Left ventricle myocardium inferior (tissue), 1 donor: ENCODE measurements at places on chromosomes 13 and 19.

GRCh38 chr13:113784645-113785024 lies 25.6 kb downstream of the TMEM255B start:
- no peak for DNase-seq

GRCh38 chr19:38273499-38273898 lies 9.1 kb downstream of the SPINT2 start:
- no peak for DNase-seq

DNA sequence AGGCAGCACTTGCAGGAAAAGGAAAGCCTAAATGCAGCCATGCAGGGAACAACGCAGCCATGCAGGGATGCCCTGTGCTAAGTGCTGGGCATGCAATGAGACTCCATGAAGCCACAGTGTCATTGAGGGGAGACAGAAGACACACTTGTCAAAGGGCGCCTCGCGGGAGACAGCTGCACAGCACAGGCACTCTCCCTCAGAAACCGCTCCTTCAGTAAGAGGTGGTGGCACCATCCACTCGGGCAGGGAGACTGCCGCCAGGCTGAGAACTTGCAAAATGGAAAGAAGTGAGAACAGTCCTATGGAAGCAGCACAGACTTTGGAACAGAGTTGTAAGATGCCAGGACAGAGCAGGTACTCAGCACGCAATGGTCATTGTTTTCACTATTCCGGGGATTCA lies 51.1 kb downstream of the GGACT start:
- DNase-seq: no peak

GRCh38 chr19:32287811-32288227 lies 57.6 kb upstream of the ZNF507 start:
- DNase-seq: peak; percentile 72

GRCh38 chr13:109642358-109642757 lies 144.0 kb downstream of the IRS2 start:
- no peak for DNase-seq

DNA sequence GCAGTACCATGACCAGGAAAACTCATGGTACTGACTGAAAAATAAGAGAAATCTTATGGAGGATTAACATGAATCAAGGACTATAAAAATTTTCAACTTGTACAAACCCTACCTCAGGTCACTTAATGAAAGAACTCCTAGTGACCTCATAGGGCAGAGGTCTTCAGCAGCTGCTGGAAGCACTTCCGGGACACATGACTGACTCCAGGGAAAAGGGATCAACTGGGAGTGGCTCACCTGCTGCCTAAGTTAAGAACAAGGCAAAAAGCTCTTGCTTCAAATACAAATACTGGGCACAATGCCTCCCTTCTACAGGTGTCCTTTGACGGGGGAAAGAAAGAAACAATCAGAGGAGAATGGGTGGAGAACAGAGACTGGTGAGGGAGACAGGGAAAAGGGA lies 18.6 kb downstream of the DOCK9 start:
- no peak for DNase-seq

GRCh38 chr19:12782174-12782423 lies 6.7 kb upstream of the HOOK2 start:
- DNase-seq: no peak

GRCh38 chr13:91158017-91158395 lies 189.5 kb upstream of the MIR17HG start:
- DNase-seq: no peak

- DNase-seq: no peak
Measured at GRCh38 chr13:78631077-78631476, 27.7 kb upstream of the POU4F1 start.

GRCh38 chr19:10749435-10750384 lies 31.8 kb downstream of the DNM2 start:
- no peak for DNase-seq

GRCh38 chr19:42311657-42312056 lies 1.5 kb upstream of the TMEM145 start:
- DNase-seq: no peak

- DNase-seq: no peak
Measured at GRCh38 chr19:38676023-38676877, 28.8 kb downstream of the ACTN4 start.

DNA sequence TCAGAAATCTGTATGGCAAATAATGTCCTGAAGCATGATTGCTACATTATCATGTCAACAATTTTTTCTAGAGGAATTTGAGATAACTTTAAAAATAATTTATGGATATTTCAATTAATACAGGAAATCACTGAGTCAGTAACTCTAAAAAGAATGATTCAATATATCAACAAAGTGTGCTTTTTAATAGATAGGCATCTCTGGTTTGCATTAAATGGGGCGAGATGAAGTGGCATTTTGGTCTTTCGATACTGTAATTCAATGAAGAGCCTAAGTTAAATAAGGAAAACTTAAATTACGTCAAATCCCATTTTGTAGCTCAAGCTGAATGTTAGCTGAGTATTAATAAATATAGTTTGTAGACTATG lies 342.8 kb downstream of the DACH1 start:
- DNase-seq: no peak

- no peak for DNase-seq
Measured at GRCh38 chr19:2495651-2496316, 19.9 kb downstream of the GADD45B start.

GRCh38 chr13:71056581-71056980 lies 810.4 kb downstream of the DACH1 start:
- DNase-seq: no peak

DNA sequence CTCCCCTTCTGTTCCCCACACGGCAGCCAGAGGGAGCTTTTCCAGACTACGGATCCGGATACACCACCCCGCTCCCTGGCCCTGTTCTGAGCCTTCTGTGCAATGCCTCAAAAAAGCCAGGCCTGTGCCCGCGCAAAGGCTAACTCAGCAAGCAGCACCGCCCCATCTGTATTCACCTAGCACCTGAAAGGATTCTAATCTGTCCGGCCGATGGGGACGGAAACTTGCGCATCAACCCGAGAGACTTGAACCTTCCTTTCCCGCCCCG lies 589 bp downstream of the ZBTB45 start:
- DNase-seq: peak; percentile 58

DNA sequence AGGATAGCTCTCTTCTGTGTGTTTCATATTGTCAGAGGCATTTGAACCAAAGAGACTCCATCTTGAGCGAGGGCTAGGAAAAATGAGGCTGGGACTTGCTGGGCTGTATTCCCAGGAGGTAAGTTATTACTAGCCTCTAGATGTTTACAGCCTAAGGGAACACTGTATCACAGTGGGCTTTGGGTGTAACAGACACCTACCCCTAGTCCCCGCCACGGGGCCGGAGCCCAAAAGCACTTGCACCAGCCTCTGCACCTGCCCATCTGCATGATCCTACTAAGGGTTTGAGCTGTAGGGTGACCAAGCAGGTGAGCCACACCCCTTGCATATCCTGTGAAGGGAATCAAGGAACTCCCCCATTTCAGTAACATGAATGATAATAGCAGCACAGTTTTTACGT lies 1972.2 kb downstream of the OLFM4 start:
- DNase-seq: no peak

- no peak for DNase-seq
Measured at GRCh38 chr19:2288338-2288817, 6.4 kb upstream of the PEAK3 start.

- no peak for DNase-seq
Measured at GRCh38 chr13:73325723-73326558, 267.1 kb downstream of the KLF5 start.

DNA sequence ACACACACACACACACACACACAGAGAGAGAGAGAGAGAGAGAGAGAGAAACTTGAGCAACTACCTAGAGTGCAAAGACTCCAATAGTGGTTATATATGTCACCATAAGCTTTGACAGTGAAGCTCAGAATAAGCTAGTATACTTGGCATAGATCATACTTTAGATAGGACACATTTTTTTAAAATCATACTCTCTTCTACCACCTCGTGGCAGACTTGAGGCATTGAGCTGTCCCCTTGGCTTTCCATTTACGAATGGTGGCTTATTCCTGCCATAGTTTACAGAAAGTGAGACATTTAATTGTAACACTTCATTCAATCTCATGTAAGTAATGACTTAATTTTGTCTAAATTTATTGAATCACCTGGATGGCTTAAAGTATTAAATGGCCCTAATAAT lies 108.2 kb downstream of the EDNRB start:
- DNase-seq: no peak

DNA sequence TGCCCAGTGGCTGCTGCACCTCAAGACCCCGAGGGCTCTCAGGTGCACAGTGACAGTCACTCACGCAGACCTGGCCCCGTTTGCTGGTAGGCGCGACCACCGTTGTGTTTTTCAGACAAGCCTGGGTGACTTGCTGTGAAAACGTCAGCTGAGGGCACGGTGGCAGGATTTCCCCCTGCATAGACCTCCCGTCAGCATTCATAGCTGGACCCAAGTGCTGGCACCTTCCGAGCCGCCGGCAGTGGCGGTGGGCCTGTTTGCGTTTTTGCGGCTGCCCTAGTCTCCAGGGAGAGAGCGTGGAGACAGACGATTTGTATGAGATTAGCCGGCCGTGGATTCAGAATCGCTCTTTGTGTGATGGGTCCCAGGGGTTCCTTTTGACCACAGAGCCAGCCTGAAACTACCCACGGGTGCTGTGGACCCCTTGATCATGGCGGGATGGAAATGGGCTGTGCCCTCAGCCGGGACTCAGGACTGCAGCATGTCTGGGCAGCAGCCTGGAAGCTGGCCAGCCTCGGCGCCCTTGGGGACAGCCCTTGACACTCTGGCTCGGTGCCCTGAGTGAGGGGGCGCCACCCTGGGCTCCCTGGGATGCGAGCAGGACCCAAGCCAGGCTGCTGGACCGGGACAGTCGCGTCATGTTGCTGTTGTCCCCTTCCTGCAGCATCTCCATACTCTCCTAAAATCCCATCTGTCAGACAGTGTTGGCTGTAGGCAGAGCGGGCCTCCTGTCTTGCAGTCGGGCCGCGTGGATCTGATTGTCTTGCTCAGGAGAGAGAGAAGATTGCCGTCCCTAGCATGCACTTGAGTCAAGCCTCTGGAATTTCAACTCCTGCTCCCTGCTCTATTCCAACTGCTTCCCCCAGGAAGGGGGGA lies 8.6 kb downstream of the KDM4B start:
- DNase-seq: peak; percentile 56

- DNase-seq: no peak
Measured at GRCh38 chr13:94343243-94343585, 136.3 kb downstream of the DCT start.

- peak; percentile 86 for DNase-seq
Measured at GRCh38 chr19:44808463-44809371, at the start of gene BCAM. BCAM (plus strand) TSS chr19:44809103; CDS start chr19:44809125, 22 bp downstream.

DNA sequence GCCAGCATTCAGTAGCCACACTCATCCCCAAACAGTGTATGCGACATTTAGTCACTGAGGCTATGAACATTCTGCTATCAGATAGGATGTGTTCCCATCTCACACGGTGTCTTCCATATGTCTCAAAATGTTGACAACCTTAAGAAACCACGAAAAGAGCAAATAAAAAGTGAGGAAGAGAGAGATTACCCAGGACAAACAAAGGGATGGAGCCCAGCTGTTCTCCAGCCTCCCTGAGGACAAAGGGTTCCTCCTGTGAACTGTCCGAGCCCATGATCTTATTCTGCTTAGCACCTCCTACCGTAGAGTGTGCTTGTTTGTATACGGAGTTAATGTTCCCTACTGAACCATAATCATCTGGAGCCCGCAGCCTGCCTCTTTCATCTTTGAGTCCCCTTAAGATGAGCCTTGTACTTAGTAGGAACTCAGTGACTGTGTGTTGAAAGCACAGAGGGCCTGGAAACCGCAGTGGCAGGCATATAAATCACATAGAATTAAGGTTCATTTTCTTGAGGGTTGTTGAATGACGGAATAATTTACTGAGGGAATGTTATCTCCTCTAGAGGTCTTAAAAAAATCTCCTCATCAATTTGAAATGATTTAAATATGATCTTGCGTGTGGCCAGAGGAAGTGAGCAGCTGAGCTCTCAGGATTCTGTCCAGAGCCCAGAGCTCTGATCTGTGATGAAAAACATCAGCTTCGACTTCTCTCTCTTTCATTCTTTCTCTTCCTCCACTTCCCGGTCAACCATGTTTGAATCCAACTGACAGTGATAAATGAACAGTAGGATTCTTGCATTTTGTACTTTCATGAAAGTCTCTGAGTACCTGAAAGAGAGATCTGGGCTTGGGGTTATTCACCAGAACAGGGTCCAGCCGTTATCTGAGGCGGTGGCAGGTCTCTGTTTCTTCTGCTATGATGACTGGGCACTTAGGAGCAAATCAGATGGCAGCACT lies 200.5 kb downstream of the KLF5 start:
- DNase-seq: no peak

- DNase-seq: no peak
Measured at GRCh38 chr13:111255228-111255790, 65.1 kb upstream of the TEX29 start.

GRCh38 chr19:5495792-5496191 lies 40.6 kb downstream of the ZNRF4 start:
- no peak for DNase-seq

DNA sequence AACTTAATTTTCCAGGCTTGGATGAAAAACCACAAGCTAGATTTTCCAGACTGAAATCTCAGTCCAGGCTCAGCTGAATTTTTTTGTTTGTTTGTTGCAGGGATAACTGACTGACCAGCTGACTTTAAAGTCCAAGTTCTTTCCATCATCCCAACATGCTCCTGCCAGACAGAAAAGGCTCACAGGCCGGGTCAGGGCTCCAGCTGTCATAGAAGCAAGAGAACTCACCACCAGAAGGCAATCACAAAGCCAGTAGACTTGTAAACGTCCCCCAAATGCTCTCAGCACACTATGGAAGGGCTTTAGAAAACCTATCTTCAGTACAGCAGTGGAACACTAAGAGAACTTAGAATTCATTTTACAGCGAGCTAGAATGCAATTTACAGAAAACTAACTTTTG lies 25.5 kb downstream of the DCLK1 start:
- no peak for DNase-seq

DNA sequence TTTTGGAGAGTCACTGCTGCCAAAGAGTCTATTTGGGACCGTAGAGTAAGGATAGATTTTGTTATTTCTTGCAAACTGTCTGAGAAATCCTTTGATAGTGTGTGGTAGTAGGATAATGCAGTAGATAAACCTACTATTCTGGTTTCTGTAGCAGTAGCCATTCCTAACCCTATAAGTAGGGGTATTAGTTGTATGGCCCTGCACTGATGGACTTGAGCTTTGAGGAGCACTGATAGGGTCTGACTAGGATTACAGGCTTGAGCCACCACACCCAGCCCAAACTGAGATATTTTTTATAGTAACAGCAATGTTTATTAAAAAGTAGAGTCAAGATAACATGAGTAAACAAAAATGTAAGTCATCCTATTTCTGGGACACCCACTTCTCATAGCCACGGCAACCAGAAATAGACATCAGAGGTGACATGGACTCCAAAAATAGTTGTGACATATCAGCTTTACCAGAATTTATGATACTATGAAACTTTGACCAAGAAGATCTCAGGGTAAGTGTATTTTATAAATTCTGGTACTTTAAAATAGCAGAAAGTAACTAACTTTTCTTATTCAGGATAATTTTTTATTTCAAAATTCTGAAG lies 479.1 kb downstream of the SUCLA2 start:
- no peak for DNase-seq

DNA sequence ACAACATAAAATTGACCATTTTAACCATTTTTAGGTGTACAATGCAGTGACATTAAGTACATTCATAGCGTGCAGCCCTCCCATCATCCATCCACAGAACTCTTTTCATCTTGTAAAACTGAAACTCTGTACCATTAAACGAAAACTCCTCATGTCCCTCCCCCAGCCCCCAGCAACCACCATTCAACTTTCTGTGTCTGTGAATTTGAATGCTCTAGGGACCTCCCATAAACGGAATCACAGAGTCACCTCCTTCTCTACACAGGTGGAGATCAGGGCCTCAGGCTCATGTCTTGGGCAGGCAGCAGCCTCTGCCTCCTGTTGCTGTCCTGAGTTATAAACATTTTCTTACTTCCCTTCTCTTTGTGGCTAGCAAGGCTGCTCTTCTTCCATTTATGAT lies 7.3 kb upstream of the CCNE1 start:
- no peak for DNase-seq
